ENCODE measurements at places on chromosomes 3 and 15.

GRCh38 chr3:147200545-147200944 is 205.8 kb downstream of the ZIC4 start:
- no peak for DNase-seq

DNA sequence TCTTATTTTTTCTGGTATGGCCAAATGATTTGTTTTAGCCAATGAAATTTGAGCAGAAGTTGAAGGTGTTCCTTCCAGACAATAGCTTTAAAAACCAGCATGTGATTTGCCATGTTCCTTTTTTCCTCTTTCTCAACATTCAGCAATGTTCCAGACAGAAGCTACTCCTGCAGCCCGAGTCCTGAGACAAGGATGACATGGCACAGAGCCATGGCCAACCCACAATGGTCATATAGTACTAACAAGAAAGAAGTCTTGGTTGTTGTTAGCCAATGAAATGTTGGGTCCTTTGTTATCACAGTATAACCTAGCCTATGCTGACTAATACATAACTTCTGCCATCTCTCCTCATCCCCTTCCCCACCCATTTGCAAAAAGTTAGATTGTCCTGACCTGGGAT is 211.1 kb upstream of the STT3B start:
- DNase-seq: no peak

- no peak for DNase-seq
Measured at GRCh38 chr15:62887113-62887570, 155.4 kb upstream of the TPM1 start.

GRCh38 chr15:47586653-47587224 is 130.6 kb upstream of the SEMA6D start:
- DNase-seq: no peak

DNA sequence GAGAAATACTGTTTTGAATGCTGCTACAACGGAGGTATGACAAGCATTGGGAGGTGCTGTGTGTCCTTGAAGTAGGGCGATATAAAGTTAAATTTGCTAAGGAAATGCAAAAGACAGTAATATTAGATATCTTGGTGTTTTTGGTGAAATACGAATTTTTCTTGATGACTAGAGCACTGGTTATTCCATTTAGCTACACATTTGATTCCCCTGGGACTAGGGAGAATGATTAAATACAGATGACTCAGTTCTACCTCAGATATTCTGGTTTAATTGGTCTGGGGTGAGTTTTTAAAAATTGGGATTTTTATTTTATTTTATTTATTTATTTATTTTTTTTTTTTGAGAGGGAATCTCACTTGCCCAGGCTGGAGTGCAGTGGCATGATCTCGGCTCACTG is 18.7 kb upstream of the GADL1 start:
- DNase-seq: no peak

- no peak for DNase-seq
Measured at GRCh38 chr3:121663171-121663847, 2.6 kb upstream of the HCLS1 start.

DNA sequence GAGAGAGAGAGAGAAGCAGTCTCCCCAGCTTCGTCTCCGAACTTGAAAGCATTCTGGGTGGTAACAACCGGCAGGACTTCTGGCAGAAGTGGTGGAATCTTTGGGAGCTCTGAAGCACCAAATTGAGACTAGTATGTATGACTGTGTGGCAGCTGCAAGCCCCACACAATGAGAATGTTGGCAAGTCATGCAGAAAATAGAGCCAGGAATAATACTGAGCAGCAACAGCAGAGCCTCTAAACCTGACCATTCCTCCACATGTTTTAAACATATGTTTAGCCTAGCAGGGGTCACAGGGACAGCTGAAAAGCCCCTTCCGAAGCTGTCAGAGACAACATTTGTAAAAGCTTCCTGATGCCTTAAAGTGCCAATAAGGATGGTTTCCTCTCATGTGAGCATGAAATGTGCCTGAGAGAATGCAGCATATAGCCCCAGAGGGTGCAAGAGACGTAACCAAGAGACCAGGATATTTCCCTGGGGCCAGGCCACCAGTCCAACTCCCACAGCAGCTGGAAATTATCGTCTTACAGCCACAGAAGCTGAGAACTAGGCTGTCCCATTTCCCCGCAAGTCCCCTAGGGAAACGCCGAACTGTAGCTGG is 178.6 kb upstream of the CCDC54 start:
- no peak for DNase-seq

GRCh38 chr3:148848410-148848809 is 16.7 kb upstream of the CPA3 start:
- DNase-seq: no peak

- peak; percentile 68 for DNase-seq
Measured at GRCh38 chr3:161266731-161267150, 45.6 kb downstream of the NMD3 start.

All from GM04504 (cell line).